Stimulated activated CD4-positive, alpha-beta T cell treated with anti-CD3 and anti-CD28 coated beads, Interleukin-1b, Interleukin-23, amount 100 ng/mL, for 24 hours (primary cell): ENCODE measurements at places on chromosomes 5 and 9.

- no peak for DNase-seq
Observed at GRCh38 chr5:2213121-2213730, 330.5 kb upstream of the IRX4 start.

- DNase-seq = no peak
Observed at GRCh38 chr5:44932922-44933585, 124.3 kb downstream of the MRPS30 start.

GRCh38 chr5:137078171-137078665 lies 420.9 kb downstream of the SPOCK1 start:
- DNase-seq = no peak

GRCh38 chr5:14337593-14337992 lies 194.5 kb downstream of the TRIO start:
- no peak for DNase-seq

DNA sequence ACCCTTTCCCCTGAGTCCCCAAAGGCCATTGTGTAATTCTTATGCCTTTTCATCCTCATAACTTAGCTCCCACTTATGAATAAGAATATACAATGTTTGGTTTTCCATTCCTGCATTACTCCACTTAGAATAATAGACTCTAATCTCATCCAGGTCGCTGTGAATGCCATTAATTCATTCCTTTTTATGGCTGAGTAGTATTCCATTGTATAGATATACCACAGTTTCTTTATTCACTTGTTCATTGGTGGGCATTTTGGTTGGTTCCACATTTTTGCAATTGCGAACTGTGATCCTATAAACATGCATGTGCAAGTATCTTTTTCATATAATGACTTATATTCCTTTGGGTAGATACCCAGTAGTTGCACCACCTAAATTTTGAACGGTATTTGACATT lies 101.5 kb downstream of the SEMA5A start:
- DNase-seq = no peak
